ENCODE measurements at places on chromosomes 13 and 19.

DNA sequence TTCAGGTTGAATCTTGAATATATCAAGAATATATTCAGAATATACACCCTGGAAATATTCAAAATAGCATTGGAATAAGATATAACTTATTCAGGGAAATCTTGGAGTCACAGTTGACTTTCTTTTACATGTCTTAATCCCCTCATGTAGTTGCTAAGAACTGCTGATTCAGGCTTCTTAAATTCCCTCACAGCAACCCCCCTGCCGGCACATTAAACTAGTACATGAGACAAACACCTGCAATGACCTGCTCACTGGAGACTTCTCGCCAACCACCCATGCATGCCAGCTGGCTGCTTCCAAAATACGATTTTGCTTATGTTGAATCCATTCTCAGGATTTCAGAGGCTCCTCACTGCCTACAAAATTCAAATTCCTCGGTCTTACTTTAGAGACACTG is 997.1 kb downstream of the EFNB2 start:
- no peak for DNase-seq

DNA sequence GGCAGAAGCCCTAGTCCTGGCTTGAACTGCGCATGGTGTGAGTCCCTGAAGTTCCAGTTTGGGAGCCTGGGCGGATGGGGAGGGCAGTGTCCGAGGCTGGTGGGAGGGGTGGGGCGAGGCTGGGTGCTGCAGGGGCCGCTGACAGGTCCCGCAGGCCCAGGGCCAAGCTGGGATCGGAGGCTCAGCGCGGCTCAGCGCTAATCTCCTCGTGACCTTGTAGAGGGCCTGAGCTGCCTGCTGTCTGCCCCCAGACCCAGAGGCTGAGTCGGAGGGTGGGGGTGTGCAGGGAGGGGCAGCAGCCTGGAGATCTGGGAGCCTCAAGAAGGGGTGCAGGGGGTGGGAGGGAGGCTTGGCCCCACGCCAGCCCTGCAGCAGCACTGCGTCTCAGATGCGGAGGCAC is 3.0 kb downstream of the ATP1A3 start:
- DNase-seq = no peak

DNA sequence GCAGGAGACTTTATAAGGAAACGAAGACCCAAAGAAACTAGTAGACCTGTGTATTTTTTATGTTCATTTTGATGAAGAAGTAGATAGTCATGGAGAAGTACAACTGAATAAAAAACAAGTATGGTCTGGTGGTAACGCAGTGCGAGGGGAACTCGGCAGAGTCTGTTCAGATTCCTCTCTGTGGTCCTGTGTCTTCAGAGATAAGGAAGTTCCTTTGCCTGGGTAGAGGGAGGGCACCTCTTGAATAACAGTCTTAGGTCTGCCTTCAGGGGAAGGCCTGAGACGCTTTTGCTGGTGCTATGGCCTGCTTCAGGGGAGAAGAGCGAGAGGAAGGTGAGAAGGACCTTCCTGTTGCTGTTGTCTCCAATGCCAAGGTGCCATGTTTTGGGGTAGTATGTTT is 25.9 kb upstream of the SLC46A3 start:
- no peak for DNase-seq

DNA sequence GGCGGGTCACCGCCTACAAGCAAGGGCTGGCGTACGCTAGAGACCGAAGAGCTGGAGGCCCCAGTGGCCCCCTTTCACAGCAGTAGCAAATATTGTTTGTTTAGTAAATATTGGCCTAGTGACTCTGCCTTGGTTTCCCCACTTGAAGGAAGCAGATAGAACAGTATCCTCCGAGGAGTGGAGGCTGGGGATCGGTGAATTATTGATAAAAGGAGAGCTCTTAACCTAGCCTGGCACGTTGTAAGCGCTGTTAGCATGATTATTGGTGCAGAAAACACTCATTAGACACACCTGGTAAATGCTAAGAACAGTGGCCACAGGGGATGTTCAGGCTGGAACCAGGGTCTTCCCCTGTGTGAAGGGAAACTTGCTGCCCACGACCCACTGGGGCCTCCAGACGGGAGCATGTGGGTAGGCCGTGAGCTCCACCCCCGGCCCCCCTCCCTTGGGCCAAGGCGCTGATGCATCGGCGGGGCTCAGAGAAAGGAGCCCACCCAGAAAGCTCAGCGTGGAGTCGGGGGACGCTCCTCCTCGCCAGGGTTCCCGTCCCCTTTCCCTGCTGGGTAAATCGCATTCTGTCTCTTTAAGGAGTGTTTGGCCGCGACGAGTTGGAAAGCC is 2.3 kb downstream of the IER2 start:
- no peak for DNase-seq

DNA sequence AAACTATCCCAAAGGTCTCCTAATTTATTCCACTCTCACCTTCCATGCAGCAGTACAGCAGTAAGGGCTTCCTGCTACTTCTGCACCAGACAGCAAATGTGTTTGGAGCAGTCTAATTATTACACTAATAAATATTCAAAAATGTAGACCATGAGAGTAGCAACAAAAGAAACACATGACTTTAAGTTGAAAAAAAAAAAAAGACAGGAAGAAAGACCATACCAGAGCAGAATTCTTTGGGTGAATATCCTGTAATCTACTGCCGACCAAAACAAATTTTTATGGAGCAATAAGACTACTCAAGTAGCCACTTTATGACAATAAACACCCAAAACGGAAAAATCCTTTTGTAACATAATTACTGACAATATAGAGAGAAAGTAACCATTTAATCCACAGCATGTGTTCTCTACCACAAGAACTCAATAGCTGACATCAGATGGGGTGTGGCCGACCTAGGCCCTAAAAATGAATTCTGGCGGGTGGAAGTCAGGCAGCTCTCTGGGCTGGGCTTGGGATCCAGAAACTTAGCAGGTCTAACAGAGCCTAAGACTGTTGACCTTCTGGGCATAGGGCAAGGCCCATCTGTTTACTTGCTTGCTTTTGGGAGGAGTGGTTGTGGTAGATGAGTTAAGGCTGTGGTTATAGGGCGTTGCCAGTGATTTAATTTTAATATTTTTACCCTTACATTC is 4.6 kb downstream of the KLF12 start:
- no peak for DNase-seq

DNA sequence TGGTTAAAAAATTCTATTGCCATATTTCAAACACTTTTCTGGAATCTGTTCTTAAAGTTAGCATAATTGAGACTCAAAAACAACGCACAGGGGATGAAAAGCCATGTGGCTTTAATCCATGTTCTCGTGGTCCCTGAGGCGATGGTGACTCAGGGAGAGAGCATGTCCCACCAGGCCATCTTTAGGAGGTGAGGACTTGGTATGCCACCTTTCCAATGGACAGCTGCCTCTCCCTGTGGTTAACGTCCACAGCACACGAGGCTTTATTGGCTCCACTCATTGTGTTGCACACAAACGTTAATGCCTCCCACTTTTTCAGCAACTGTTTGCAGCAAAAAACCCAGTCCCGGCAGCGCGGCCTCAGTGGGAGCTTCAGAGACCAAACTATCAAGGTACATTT is 51.4 kb downstream of the EFNB2 start:
- no peak for DNase-seq

DNA sequence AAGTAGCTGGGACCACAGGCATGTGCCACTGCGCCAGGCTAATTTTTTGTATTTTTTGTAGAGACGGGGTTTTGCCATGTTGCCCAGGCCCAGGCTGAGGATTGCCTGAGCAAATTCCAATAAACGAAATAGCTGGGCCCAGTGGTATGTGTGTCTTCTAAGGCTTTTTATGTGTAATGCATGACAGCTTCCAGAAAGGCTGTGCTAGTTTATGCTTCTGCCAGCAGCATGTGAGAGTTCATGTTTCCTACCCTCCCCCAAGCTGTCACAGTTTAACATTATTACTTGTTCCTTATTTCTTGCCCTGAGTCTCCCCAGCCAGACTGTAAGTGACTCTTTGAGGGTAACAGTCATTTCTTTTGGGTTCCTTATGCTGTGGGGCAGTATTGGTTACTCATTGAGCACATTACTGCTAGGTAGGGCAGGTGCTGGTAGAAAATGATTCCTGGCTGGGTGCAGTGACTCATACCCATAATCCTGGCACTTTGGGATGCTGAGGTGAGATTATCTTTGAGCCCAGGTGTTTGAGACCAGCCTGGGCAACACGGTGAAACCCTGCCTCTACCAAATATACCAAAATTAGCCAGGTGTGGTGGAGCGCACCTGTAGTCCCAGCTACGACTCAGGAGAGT is 13.6 kb downstream of the GPATCH1 start:
- no peak for DNase-seq

DNA sequence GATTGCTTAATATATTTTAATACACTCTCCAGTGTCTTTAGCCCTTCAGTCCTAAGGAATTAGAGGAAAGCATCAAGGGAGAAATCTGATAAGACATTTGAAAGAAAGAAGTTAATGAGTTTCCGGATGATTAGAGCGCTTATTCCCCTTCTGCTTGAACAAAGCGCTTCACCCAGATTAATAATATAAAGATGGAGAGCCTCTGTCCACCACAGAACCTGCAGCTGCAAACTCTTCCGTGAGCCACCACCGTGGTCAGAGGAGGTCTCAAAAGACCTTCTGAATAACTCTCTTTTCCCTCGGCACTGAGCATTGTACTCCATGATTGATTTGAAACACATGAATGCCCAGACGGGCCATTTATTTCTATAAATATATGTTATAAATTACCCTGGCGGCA is 14.2 kb upstream of the TUBGCP3 start:
- DNase-seq = no peak

DNA sequence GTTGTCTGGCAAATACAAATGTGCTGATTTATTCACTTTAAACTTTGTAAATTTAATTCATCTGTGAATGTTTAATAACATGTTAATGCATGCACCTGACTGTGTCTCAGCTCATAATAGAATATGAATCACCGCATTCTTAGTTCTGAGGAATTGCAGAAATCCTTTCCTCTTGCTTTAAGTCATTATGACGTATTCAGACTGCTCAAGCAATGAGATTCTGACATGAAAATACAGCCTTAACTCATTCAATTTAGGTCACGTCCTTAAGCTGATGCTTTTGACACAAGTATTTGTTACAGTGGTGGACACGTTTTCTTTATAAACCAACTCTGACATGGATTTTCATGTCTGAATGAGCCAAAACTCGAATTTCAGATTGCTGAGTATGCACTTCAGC is 541.0 kb upstream of the KLF12 start:
- peak; percentile 48 for DNase-seq

- DNase-seq = no peak
Measured at GRCh38 chr19:54434873-54435214, 14.2 kb upstream of the LENG8 start.

GRCh38 chr13:106348075-106348840 is 187.2 kb downstream of the EFNB2 start:
- DNase-seq = peak; percentile 26

- no peak for DNase-seq
Measured at GRCh38 chr19:53670345-53670744, 38.5 kb downstream of the DPRX start.

DNA sequence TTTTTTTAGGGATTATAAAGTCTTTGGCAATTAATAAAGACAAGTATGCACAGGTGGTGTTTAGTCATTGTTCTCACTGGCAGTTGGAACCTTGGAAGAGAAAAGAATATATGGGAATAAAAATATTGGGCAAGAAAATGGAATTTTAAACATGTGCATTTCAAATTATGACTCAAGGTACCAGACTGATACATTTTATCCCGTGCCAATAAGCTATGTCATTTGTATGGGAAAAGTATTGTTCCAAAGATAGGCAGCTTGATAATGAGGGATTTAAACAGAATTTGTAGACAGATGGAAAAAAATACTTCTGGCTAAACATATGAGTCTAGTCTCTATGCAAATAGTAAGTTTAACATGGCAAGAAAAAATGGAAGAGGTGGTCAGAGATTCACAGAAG is 169.5 kb upstream of the UFM1 start:
- DNase-seq = no peak

DNA sequence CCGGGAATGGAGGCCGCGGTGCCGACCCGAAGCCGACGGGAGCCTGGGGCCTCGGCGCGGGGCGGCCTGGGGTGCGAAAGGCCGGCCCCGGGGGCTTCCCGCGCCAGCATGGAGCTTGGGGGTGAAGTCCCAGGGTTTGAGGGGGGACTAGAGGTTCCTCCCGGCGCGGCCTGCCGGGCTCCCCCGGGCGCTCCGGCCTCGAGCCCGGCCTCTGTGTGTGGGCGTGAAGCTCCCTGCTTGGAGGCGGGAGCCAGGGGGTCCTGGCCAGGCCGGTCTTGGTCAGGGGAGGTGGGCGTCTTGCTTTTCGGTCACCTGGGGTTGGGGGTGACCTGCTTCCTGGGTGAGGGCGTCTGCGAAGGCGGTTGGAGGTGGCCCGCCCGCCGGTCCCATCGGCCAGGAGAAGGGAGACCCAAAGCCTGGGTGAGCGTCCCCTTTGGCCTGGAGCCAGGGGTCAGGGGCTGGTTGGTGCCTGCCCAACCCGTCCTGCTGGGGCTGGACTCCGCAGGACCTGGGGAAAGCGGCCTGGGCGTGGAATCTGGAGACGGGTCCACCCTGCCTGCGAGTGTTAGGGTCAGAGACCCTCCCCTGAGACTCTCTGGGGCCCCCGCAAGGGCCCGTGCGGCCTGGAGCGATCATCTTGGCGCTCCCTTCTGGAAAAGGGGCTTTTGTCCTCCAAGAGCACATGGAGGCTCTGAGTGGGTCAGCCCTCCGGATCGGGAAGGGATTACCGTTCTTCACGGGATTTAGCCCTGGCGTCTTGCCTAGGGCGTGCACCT is 535 bp downstream of the BSG start:
- peak; percentile 60 for DNase-seq

GRCh38 chr13:110756219-110756631 is 42.7 kb downstream of the ING1 start:
- DNase-seq = no peak

DNA sequence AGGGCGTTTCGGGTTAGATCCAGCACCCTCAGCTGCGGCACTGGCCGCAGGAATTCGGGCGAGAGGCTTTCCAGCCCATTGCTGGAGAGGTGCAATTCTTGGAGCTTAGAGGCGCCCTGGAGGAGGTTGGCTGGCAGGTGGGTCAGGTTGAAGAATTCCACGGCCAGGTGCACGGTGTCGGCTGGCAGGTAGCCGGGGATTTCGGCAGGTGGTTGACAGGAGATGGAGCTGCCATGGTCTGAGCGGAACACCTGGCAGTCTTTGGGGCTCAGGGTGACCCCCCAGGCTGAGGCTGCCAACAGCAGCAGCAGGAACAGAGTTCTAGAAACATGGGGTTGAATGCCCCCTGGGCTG is 1.3 kb downstream of the LRG1 start:
- no peak for DNase-seq

All from COLO829 (cell line).